Myocyte (in vitro differentiated cells): ENCODE measurements at places on chromosomes 7 and 10. TPM values are rescaled to one million over a fixed set of nuclear protein-coding genes. Genes with fewer than 3 reads are reported as not detected.
A peak's percentile ranks its signal among the peaks of the same experiment; 100 is the strongest.

DNA sequence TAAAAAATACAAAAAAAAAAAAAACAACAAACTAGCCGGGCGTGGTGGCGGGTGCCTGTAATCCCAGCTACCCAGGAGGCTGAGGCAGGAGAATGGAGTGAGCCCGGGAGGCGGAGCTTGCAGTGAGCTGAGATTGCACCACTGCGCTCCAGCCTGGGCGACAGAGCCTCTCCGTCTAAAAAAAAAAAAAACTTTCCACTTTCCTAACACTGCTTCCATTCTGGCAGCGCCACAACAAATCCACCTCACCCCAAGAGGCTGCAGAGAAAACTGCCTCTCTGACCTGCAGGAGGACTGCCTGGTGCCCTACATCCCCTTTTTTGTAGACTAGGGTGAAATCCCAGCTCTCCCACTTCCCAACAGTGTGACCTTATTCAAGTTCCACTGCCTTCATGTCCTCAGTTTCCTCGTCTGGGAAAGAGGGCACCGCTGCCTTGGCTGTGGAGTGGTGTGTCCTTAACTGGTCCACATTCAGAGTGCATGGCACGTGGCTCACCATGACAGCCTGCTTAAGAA, 2.6 kb upstream of the MBL2 start:
- DNase-seq: no peak

GRCh38 chr10:59342723-59343122, 19.6 kb downstream of the FAM13C start:
- no peak for DNase-seq

DNA sequence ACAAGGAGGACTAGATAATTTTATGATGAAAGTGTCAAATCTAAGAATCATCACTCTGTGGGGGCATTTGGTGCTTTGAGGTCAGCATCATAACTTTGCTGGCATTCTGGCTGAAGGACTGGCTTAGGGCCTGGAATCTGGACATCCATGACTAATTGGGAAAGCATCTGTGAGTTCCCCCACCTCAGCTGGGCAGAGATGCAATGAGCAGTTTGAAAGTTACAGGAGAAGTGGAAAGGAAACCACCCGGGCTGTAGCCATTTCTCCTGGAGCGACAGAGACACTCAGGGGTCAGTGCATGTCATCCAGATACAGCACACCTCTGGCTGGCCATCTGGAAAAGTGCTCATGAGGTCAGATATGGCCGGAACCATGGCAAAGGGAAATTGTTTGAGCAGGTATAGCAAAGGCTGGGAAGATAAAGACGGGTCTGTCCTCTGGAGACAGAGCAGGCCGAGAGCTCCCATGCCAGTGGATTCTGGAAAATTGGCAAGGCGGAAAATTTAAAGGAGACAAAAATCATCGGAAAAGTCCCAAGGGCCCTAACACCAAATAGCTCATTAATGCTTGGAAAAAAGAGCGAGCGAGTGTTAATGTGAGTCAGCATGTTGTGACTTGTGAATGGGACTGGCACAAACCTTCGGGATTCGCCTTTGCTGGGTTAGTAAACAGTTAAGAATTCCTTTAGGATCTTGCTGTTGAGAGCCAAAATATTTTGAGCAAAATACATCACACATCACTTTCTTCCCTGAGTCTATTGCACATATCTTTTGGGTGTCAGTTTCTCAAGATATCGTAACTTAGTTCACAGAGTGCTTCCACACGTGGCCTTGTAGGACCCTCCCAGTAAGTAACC, 188.4 kb upstream of the AGK start:
- DNase-seq: peak; percentile 91

GRCh38 chr7:112070674-112071256, 135.4 kb downstream of the DOCK4 start:
- DNase-seq: no peak

- peak; percentile 89 for DNase-seq
Observed at GRCh38 chr10:97762816-97763215, 9.0 kb downstream of the SFRP5 start.

GRCh38 chr7:97179454-97180104, 62.1 kb downstream of the SDHAF3 start:
- DNase-seq: peak; percentile 86

DNA sequence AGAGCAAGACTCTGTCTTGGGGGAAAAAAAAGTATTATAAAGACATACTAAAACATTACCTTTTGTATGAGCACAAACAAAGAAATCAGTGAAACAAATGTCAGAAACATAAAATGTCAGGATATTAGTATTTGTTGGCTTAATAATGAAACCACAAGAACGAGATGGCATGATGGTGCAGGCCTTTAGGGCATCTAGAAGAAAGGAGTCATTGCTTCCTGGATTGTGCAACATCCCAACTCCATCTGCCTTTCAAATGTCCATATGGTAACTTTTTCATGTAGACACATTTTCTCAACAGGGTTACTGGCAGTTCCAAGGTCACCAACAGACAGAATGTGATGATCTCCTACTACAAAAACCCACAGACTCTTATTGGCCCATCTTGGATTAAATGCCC, 96.6 kb downstream of the ZNF248 start:
- no peak for DNase-seq

DNA sequence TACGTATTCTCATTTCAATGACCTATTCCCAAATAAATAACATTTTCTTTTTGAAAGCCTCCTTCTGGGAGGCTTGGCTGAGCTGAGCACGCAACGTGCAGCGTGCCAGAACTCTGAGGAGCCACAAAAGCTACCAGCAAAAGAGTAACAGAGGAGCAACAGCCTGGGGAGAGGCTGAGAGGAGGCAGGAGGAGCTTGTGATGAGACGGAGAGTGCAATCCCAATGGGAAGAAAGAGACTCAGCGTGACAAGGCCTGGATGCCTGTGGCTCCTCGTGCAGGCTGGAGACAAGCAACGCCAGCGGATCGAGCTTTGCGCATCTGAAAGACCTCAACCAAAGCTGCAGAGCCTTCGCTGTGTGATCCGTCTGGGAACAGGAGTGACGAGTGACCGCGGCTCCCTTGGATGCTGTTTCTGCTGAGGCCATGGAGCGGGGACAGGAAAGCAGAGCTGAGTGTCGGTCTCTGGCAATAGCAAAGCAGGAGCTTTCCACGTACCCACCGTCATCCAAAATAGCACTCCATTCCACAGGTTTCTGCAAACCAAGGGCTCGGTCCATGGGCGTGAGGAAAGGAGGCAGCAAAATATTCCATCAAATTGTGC, 171.7 kb upstream of the PFKP start:
- DNase-seq: no peak

DNA sequence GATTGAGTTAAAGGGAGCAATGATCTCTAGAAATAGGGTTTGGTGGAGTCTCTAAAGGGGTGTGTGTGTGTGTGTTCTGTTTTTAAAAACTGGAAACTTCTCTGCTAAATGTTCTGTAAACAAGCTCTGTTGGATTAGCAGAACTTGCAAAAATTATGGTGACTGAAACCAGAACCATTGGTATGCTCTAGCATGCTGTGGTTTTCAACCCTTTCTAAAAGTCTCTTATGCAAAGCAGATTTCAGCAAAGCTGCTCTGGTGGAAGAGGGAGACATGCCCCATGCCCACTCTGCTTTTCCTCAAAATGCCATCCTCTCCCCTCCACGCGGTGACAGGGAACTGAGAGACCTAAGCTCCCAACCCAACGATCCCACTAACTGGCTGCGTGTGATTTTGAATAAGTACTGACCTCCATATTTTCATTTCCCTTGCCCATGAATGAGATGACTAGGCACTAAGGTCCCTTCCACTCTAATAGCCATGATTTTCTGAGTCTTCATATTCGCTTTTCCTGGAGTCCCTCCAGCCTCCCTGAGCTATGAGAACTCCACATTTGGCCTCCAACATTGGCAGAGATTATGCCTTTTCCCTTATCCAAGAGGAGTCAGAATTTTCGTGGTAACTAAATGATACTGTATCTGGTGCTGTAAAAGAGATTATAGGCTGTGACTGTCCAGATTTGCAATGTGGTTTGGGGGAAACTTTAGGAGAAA, 117.3 kb upstream of the PALS2 start:
- no peak for DNase-seq

DNA sequence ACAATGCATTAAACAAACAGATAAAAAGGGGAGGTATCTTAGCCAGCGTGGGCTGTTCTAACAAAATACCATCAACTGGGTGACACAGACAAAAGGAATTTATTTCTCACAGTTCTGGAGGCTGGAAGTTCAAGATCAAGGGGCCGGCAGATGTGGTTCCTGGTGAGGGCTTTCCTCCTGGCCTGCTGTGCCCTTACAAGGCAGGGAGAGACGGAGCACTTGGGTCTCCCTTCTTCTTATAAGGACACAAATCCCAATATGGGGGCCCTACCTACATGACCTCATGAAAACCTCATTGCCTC, 281.6 kb upstream of the KLF14 start:
- no peak for DNase-seq

DNA sequence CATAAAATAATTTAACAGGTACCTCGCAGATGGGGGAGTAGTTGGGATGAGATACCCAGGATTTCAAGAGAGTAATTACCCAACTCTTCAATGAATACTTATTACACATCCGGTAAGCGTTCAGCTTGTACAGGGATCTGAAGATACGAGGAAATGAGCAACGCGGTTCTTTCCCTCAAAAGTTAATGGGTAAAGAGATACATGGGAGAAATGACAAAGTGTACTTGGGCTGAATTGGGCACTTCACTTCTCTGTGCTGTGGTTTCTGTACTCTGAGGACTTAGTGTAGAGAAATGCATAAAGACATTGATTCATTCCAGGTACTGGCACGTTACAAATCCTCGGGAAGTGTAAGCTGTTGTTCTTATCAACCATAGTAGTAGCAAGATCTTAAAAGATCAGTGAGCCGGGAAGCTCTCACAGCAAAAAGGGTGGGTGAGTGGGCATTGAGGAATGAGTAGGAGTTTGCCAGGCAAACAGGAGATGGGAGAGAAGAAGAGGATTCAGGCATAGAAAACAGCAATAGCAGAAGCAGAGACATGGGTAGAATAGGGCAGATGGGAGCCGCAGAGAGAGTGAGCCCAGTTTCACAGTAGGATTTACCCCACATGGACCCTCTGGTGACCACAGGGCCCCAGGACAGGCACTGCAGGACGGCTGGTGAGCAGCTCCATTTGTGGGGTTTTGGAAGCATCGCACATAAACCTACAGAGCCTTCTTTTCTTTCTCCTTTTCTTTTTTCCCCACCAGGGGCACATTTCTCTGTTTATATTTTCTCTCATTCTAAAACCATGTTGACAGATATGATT, 304.3 kb upstream of the PITRM1 start:
- no peak for DNase-seq

- DNase-seq: no peak
Observed at GRCh38 chr7:148275359-148275890, 315.1 kb upstream of the C7orf33 start.

- peak; percentile 20 for DNase-seq
Observed at GRCh38 chr10:5743736-5744135, 59.1 kb downstream of the TASOR2 start.

DNA sequence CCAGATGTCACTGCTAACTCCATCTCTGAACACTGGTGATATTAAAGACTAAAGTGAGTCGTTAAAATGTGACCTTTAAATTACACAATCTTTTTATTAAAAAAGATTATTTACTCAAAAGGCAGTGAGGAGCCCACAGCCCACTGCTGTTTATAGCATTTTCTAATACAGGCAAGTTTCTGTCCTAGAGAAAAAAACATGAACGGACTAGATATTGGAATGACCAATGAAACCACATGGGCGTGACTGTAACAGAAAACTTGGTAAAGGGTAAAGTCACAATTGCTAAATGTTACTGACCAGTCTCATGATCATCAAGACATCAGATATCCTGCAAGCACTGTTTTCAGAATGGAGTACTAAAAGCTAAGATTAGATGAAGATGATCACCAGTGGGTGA, 78.7 kb downstream of the FEZF1 start:
- DNase-seq: no peak

GRCh38 chr10:3886641-3887251, 101.7 kb upstream of the KLF6 start:
- peak; percentile 56 for DNase-seq

DNA sequence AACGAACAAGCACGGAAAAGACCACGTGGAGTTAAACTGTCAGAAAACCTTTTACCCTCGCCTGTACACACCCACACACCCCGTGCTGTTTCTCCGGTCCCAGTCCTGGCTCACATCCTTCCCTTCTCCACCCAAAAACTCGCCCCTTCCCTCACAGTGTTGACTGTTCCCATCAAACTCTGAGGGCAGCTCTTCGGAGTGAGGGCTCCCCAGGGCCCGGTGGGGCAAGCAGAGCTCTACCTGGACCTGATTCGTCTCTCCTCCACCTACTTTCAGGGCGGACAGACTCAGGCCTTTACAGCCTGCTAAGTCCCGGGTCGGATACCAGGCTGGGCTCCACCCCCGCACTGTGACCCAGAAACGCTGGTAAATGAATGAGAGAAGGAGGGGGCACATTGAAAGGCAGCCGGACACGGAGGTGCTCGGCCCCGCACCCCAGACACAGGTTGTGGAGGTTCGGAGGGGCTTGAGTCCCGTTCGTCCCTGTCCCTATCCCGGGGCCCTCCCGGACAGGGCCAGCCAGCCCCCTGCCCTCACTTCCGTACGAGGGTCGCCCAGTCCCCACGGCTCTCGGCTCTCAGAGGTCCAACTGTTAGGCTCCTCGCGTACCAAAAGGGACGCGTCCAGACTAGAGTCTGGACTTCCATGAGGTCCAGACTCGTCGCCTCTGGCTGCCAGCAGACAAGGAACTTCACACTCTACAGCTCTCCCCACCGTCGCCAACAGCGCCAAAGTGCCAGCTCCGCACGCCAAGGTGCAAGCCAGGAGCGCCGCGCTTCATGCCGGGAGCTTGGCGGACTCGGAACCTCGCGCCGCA, 31.7 kb upstream of the ASL start:
- no peak for DNase-seq

DNA sequence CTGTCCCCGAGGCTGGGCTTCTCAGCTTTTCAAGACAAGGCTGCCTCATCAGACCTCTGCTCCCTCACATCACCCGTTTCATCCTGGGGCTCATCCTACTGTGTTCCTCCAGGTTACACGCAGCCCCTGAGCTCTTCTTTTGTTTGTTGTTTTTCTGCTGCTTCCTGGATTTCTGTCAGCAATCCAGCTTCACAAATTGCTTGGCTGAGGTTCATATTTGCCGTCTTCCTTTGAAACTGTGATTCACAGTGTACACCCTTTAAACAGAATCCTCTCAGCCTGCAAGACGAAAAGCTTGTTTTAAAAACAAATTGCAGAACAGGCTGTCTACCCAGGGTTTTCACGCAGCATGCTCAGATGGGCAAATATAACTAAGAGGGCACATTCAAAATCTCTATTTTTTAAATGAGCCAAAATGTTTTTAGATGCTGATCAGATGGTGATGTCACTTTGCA, 39.1 kb upstream of the PARD3 start:
- peak; percentile 26 for DNase-seq

GRCh38 chr10:15430969-15431771, 60.1 kb upstream of the FAM171A1 start:
- peak; percentile 34 for DNase-seq

- DNase-seq: no peak
Observed at GRCh38 chr7:24384362-24385030, 100.5 kb downstream of the NPY start.

- DNase-seq: no peak
Observed at GRCh38 chr10:86082556-86082955, 284.0 kb downstream of the GRID1 start.

GRCh38 chr7:45591101-45591906, 17.1 kb downstream of the ADCY1 start:
- DNase-seq: no peak

VWA2 gene
- 0.26 and 0.45 TPM in 2 replicates for total RNA-seq

IKZF1 gene
- not detected in 2 replicates for total RNA-seq

ZNF862 gene
- total RNA-seq: 14.2 and 16.3 TPM in 2 replicates

CALHM2 gene
- total RNA-seq: 19.8 and 24.8 TPM in 2 replicates

LRRD1 gene
- total RNA-seq: 0.26 and 0.29 TPM in 2 replicates

THAP5 gene
- total RNA-seq: 49.5 and 59.0 TPM in 2 replicates

IL15RA gene
- 0.19 and 0.88 TPM in 2 replicates for total RNA-seq

TMEM139 gene
- total RNA-seq: 0.29 TPM in 1 of 2 replicates, not detected in the other

AKR1C2 gene
- 33.3 and 49.4 TPM in 2 replicates for total RNA-seq

GPNMB gene
- 382 and 539 TPM in 2 replicates for total RNA-seq
